Activated CD4-positive, CD25-positive, alpha-beta regulatory T cell (primary cell): ENCODE measurements at places on chromosomes 5 and 9.

- no peak for DNase-seq
These were observed 226.9 kb downstream of the FER start for GRCh38 chr5:108974594-108974993.

- DNase-seq = no peak
These were observed 148.0 kb downstream of the INSYN2B start for GRCh38 chr5:169832304-169832703.

DNA sequence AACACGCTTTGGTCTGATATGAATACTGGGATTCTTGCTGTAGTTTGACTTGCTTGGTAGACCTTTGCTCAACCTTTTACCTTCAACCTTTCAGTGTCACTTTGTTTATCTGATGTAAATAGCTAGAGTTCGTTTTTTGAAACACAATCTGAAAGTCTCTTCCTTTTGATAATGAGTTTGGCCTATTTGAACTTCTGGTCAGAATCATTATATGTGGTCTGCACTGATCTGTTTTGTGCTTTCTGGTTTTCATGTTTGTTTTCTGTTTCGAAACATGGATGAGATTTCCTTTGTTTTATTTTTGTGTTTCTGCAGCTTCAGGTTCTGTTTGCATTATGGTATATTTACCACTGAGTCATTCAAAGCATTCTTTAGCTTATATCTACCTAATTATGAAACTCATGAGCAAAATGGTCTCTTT lies 217.5 kb downstream of the GABBR2 start:
- DNase-seq = no peak

DNA sequence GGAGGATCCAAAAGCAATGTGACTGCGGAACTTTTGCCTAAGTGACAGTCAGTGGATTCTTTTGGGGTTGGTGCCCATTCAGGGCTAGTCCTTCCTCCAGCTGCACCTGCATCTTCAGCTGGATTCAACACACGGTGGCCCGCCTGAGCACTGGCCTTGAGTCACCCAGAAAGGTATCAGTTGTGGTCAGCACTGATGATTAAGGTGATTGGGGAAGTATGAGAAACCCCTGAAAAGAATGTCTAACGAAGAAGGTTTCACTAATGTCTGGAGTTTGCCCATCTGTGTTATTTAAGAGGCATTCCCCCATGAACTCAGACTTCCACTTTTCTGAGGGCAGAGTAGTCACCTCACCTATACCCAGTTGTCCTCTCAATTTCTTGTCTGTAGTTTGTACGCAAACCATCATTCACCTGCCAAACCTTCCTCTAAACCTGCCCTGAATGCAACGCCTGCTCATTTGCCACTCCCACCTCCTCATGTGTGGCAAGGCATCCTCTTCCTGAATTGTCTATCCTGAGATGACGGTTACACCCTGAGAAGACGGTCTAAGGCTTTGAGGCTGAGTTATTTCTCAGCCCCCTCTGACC lies 27.2 kb downstream of the CSF2 start:
- DNase-seq = no peak

DNA sequence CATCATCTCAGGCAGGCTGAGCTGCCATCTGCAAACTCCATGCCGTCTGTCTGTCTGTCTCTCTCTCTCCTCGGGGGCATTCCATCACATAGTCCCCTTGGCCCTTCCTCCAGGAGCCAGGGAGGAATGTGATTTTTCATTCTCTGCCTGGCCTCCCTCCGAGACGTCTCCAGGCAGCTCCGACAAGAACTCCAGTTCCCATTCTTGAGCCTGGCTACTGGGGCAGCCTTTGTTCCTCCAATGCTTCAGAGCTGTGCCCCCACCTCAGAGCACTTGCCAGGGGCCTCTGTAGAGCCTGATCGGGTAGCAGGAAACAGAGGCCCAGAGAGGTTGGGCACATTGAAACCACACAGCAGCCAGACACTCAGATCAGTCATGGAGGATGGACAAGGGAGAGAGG lies 74.0 kb downstream of the COL27A1 start:
- DNase-seq = no peak

- no peak for DNase-seq
These were observed 131.7 kb upstream of the CCDC152 start for GRCh38 chr5:42624912-42625311.

DNA sequence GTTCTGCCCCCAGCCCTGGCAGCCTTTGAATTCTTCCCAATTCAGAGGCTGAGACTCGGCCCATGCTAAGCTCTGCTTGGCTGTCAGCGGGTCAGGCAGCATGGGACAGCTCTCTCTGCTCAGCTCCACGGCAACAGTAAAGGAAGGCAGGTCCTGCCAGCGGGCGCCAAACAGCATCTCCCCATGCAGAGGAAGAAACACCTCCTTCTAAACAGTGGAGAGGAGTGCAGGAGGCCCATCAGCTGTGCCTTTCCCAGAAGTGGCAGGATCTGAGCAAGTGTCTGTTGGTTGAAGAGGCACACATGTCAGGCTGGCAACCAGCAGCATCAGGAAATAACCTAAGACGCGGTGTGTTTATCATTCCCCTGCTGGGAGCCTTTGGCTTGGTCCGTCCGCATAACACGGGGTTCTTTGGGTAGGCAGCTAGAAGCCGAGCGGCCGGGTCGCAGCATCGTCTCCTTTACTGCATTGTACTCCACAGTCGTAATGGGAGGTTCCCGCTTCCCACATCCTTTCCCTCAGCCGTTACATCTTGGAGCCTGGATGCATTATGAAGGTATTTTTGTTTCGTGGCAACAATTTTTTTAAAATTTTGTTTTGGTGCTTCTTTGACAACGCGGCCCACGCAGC lies 42.7 kb upstream of the NCS1 start:
- DNase-seq = no peak

DNA sequence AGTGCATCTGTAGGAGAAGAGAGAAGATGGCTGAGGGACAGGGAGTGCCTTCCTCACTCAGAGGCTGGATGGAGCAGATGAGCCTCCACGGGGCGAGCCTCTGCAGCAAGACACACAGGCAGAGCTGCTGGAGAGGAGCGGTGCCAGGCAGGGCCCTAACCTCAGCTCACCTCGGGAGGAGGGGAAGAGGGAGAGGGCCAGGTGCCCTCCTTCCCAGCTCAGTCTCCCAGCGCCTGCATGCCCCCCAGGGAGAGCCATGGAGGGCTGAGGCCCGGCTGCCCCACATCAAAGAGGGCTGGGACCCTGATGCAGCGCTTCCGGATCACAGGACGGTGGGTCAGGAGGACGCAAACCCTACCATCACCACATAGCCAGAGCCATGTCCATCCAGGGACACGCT lies 13.6 kb upstream of the SPATA31E1 start:
- DNase-seq = no peak

- no peak for DNase-seq
These were observed 64.8 kb downstream of the HMCN2 start for GRCh38 chr9:130330202-130330862.

DNA sequence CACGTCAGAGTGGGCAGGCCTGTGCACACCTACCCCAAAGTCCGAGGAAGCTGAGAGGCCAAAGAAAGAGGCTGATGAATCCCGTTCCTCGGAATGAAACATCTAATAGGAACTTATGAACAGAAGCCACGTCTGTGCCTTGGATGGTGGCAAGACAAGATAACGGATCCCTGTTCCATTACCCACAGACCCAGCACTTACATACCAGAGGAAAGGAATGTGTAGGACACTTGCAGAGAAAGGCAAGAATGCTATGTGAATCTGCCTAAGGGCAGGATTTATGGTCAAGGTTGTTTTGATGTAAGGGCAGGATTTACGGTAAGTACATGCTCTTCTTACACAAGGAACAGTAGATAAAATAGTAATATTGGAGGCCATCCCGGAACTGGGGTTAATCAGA lies 93.2 kb downstream of the WDR41 start:
- no peak for DNase-seq

DNA sequence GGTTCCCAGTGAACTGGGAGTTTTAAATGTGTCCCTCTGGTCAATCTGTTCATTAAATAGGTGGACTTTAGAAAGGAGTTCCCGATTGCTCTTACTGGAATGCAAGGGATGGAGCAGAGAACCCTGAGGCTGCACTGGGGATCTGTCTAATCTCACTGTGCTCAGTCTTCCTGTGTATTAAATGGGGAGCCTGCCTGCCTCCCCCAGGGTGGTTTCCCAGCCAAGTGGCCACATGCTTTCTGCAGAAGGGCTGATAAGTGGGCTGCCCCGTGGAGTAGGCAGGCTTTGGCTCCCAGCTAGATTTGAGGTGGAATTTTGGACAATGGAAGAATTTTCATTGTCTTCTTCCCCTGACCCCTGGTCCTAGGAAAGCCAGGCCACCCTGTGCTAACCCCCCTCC lies 14.0 kb upstream of the PHYHD1 start:
- DNase-seq = no peak

DNA sequence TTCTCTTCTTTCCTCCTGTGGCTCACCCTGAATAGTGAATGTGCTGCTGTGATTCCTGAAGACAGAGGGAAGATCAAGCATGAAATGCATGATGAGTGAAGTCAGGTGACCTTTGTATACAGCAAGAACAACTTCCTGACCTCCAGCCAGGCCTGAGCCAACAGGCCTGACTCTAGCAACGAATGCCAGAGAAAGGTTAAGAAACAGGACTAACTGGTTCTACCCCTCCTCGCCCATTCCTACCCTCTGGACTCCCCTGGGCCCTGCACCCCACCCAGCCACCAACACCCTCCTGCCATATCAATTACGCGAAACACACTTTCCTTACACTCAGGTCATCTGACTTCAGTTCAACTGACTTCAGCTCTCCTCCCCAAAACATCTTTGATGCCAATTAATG lies 4.9 kb downstream of the SUSD1 start:
- no peak for DNase-seq

GRCh38 chr9:120729791-120730241 lies 15.5 kb upstream of the MEGF9 start:
- no peak for DNase-seq

DNA sequence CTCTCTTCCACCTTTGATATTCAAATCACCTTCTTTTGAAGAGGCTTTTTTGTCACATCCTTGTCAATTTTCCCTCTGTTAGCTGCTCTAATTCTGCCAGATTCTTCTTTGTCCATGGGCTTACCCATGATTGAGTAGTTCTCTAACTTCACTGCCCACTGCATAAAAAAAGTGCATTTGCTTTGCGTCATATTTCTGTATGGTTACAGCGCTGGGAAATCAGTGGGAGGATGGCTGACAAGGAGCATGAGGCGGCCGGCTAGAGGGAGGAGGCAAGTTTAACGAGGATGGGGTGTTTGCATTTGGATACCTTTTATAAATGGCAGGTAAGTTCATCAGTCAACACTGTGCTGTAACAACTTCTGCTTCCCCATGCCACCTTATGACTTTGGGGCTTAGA lies 116.5 kb upstream of the LHFPL2 start:
- DNase-seq = no peak

- no peak for DNase-seq
These were observed 1040.8 kb downstream of the TAF11L14 start for GRCh38 chr5:18675041-18675440.

DNA sequence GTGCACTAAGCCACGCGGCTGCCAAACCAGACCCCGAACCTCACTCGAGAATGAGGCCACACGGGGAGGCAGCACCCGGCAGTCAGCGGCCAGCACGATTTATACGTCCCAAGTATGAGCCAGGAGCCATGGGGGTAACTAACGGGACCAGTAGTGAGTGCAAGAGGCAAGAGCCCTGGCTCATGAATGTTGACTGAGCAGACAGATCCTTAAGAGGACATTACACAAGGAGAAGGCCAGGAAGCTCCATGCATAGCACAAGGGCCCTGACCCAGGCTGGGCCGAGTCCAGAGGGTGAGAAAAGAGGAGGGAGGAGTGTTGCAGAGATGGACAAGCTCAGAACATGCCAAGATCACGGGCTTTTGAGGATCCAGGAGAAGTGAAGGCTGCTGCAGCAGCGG lies 58.6 kb upstream of the PHYKPL start:
- no peak for DNase-seq

GRCh38 chr5:77531297-77531696 lies 39.2 kb upstream of the WDR41 start:
- DNase-seq = no peak

GRCh38 chr5:173454361-173454735 lies 126.1 kb upstream of the STC2 start:
- no peak for DNase-seq

GRCh38 chr5:20248118-20248517 lies 260.1 kb upstream of the CDH18 start:
- no peak for DNase-seq

DNA sequence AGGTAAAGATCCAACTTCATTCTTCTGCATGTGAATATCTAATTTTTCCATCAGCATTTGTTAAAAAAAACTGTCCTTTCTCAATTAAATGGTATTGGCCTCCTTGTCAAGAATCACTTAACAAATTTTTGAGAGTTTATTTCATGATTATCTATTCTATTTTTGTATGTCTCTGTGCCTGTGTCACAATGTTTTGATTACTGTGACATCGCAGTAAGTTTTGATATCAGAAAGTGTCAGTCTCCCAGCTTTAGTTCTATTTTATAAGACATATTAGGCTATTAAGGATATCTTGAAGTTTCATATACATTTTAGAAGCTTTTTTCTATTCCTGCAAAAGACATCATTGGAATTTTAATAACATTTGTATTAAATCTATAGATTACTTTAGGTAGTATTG lies 33.6 kb downstream of the GABRA6 start:
- DNase-seq = no peak

GRCh38 chr5:82307451-82307850 lies 29.3 kb upstream of the RPS23 start:
- DNase-seq = no peak

DNA sequence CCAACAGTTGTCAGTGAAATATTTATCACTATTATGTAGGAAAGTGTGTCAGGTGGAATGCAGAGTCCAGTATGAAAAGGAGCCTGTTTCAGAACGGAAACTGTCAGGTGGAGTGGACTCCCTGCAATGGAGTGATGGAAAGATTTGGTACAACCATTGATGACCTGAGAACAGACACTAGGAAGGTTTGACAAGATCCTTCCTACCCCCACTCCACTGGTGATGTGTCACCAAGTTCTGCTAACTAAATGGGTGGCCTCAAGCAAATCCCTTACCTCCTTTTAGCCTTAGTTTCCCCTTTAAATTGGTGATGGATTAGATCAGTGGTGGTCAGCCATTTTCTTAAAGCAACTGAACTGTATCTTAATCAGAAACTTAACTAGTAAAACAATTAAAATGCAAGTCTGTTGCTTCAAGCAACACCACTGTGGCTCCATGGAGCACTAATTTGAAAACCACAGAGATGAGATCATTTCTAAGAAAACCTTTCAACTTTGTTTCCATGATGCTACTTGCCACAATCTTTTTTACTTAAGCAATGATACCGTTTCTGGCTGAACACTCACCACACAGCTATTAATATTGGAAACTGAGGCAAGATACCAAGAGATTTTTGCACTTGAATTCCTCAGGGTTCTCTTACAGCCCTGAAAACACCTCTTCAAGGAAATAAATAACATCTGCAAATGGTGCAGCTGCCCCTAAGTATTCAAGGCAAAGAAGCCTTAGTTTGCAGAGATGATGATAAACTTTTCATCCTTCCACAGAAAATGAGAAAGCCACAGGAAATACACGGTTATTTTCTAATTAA lies 140.6 kb downstream of the ERCC6L2 start:
- no peak for DNase-seq

DNA sequence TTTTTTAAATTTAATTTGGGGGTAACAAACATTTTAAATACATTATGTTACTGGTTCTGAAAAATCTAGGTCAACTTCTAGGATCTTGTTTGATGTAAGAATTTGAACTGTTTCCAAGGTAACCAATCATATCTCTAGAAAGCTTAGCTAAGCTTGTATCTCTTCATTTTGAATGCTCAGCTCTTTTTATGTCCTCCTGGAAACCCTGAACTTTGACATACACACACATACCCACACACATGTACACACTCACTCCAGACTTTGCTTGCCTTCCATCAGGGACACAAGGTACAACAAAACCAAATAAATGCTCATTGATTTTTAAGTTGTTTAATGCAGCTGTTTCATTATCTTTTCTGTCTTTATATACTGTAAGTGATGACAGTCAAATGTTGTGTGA lies 178.5 kb downstream of the RAB3C start:
- DNase-seq = no peak
